ENCODE measurements at places on chromosomes 16 and 17.

DNA sequence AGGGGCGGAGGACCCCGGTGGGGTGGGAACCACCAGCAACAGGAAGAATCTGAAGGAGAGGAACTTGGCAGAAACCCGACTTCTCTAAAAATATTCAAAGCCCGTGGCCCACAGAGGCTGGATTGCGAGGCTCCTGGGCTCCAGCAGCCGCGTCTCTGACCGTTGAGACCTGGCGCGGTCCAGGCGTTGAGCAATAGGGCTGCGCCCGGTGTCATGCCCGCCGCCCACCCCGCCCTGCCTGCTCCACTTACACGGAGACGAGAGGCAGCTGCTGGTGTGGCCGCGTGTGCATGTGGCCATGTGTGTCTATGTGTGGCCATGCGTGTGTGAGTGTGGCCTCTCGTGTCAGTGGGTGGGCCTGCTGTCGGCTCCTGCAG lies 83.6 kb downstream of the IRF8 start:
- no peak for DNase-seq

- DNase-seq, result no peak
These were observed 37.8 kb downstream of the GLG1 start for GRCh38 chr16:74568961-74569631.

DNA sequence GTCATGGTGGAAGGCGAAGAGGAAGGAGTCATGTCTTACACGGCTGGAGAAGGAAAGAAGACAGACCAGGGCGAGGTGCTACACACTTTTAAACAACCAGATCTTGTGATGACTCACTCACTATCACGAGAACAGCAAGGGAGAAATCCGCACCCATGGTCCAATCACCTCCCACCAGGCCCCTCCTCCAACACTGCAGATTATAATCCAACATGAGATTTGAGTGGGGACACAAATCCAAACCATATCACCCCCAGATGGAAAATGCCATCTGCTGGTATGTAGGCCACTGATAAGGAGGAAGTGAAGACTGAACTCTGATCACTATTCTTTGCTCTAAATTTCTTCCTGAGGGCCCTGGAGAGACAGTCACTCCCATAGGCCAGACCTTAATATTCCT lies 7.5 kb upstream of the ITGAX start:
- peak; percentile 81 for DNase-seq

DNA sequence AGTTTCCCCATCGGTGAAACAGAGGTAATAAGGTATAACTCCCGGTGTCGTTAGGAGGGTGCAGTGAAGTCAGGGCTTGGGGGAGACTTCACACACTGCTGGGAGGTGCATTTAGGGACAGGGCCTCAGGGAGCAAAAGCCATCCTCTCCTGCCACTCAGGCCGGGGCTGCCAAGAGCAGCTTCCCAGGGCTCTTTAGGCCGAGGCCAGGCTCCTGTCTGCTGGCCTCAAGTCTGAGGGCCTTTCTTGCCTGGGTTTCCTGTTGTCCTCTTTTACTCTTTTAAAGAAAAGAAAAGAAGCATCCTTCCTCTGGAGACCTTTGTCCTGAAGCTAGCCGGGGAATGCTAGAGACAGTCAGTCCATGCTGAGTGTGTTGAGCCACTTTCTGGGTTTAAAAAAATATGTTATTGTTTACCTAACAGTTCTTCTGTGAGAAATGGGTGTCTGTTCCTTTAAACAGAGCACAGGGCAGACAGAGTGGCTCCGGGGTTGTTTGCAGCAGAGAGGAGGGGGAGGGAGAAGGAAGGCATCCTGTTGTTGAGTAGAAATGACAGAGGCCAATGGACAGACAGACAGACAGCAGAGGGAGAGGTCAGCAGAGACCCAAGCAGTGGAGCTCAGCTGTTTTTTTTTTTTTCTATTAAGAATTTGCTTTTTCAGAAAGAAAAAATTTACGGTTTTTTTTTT lies 79.1 kb downstream of the C17orf67 start:
- DNase-seq, result no peak

- no peak for DNase-seq
These were observed 278.3 kb upstream of the CCL2 start for GRCh38 chr17:33976831-33977230.

- DNase-seq, result no peak
These were observed 191.6 kb downstream of the WWOX start for GRCh38 chr16:78290872-78291591.

- DNase-seq, result no peak
These were observed 460.6 kb downstream of the CDH8 start for GRCh38 chr16:61575617-61576016.

DNA sequence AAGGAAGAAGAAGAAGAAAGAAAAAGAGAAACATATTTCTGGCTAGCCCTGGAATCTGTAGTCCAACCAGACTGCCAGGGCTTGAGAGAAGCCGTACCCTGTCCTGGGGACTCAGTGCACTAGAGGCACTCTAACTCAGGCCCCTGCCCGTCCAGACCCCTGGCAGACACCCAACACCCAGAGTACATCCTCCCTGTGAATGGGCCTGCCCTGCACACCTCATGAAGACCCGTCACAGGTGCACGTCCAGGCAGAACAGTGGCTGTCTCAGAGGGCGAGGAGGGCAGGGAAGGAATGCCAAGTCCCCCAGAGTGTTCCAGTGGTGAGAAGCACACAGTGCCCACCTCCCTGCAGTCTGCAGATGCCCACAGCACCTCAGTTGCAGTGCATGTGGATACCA lies 23.0 kb downstream of the MPG start:
- no peak for DNase-seq

GRCh38 chr17:74524653-74525464 lies 6.4 kb downstream of the CD300LB start:
- DNase-seq, result no peak

Measured in CMK (cell line).